ENCODE measurements at places on chromosomes 5 and 9.

- no peak for DNase-seq
Measured at GRCh38 chr5:157994906-157995519, 136.1 kb upstream of the CLINT1 start.

DNA sequence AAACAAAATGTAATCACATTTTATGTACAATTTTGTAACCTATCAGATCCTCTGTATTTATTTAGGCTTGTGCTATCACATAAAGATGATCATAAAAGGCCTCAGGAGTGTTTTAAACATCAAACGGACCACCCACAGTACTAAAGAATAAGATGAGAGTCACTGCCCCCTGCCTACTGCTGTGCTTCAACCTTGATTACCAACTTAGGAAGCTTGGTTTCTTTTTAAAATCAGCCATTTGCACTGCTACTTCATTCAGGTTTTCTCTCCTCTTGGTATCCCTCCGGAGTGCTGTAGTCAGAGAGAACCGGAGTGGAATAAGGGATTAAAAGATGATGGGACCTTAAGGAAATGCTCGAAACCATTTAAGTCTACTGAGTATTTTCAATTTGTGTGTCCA lies 6.9 kb downstream of the C7 start:
- DNase-seq, result no peak

DNA sequence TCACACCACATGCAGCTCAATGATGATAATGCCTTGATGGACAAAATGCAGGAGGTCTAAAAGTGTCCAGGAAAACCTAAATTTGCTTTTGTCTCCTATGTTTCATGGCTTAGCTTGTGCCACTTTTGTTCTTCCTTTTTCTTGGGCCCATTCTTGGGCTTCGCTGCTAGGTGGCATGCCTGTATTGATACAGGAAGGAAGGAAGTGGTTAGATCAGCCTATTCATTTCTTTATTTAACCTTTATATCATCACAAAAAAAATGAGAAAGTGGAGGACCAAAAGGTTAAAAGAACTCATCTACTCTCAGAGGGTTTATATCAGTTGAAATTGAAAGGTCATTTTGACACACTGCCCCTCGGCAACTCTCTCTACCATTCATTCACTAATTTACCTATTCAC lies 260.2 kb downstream of the ARHGAP26 start:
- DNase-seq, result no peak

DNA sequence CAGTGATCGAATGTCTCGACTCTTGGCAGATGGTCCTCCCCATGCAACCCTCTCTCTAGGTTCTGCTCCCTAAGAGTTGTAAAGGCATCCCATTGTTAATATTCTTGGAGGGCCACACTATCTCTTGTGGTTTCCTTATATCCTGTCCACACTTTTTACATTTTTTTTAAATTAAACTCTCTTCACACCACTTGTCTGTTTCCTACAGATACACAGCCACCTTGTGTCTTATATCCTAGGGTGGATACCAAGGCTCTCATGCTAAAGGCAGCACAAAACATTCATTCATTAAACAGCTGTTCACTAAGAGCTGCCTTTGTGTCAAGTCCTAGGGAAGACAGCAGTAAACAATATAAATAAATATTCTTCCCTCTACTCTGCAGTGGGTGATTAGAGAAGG lies 60.5 kb upstream of the SHISAL2B start:
- no peak for DNase-seq

GRCh38 chr9:78572266-78572665 lies 275.3 kb downstream of the PSAT1 start:
- no peak for DNase-seq

Data from fibroblast of skin of left biceps (primary cell).